ENCODE measurements at places on chromosomes 1 and 21.

DNA sequence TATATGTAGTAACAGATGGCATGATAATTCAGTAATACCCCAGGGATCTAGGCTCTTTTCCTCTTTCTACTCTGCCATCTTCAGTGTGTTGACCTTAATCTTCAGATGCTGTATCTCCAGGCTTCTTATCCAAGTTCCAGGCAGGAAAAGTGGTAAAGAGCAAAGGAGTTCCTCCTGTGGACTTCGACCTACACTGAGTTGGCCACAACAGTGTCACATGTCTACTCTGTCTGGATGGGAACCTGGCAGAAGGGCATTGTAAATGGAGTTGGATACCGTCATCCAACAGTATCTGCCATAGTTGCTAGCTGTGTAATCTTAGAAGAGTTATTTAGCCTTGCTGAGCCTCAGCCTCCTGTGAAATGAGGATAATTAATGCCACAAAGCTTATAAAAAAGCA lies 21.9 kb downstream of the IL23R start:
- no peak for DNase-seq

- DNase-seq = no peak
Observed at GRCh38 chr1:59225594-59226316, 71.1 kb upstream of the FGGY start.

GRCh38 chr1:42186152-42186551 lies 21.6 kb upstream of the GUCA2A start:
- peak; percentile 64 for DNase-seq

DNA sequence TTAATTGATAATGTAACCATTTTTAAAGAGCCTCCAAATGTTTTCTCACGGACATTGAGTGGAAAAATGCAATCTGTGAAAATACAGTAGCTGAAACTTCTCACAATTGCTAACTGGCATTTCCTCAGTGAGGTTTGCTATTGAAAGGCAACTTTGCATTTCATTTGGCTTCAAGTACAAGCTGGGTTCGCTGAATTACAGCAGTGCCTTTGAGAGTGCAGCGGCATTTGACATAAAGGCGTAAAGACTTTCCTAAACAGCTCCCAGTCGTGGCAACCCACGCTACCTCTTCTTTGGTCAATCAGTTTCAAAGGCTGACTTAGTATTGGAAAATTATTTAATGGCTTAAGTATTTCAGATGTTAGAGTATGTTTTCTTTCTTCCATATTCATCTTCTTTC lies 39.3 kb upstream of the ZBTB18 start:
- DNase-seq = no peak

DNA sequence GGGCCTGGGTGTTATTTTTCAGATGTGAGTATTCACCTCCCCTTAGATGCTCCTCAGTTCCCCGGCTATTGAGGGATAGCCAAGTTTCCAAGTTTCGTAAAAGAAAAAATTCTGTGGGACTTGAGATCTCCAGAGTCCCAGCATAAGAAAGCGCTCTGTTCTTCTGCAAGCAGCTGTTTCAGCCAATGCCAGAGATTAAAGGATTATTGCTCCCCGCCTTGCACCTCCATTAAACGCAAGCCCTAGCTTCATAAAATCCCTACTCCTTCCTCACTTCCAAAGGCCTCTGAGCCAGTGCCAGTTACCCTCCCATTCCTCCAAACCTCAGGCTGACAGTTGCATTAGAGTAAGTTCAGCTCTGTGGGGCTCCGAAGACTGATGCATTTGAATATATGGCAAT lies 56.4 kb downstream of the CHIA start:
- DNase-seq = no peak

DNA sequence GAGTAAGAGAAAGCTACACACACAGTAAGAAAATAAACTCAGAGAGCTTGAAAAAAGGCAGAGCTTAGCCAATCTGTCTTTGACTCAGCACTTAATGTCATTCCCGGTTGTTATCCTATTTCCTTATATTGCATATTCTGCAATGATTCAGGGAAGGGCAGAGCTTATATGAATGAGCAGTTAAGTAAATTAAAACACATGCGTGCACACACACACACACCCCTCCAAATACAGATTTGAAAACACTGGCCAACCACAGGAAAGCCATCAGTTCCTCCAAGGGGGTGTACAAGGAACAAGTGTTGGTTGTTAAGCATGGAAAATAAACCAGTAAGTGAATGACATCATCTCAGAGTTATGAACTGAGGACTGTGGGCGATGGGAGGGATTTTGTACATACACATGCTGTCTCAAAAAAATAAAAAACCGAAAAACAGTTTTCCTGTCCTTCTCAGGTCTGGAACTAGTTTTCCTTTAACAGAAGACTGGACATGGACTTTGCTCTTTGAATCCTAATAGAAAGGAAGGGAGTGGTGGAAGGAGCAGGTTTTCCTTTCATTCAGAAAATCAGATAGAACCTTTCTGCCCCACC lies 1.0 kb downstream of the IQGAP3 start:
- peak; percentile 85 for DNase-seq

DNA sequence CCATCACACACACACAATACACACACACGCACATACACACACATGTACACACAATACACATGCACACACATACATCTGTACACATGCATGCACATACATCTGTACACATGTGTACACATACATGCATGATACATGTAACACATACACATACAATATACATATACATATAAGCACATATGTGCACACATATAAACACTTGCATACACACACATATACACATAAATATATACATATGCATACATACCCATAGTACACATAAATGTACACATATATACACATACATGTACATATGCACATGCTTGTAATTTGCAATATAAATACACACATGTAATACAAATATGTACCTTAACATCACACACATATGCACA lies 282.6 kb upstream of the VAMP3 start:
- no peak for DNase-seq

GRCh38 chr1:174297351-174297750 lies 138.0 kb downstream of the RABGAP1L start:
- DNase-seq = no peak

DNA sequence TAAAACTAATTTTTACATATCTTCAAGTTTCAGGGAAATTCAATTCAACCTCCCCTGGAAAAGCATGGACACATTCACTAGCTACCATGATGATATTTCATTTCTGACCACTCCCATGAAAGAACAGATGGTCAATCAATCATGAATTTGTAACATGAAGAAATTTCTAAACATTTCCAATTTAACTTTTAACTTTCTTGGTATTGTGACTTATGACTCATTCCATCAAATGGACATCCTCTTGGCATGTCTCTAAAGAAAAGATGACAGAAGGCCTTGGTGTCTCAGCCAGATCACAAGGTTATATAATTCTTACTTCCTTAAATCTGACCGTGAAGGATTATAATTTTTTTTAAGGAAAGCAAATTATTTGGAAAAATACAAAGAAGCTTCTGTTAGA lies 10.5 kb upstream of the MCOLN3 start:
- DNase-seq = no peak

- DNase-seq = peak; percentile 92
Observed at GRCh38 chr1:172826096-172826741, 167.3 kb downstream of the FASLG start.

DNA sequence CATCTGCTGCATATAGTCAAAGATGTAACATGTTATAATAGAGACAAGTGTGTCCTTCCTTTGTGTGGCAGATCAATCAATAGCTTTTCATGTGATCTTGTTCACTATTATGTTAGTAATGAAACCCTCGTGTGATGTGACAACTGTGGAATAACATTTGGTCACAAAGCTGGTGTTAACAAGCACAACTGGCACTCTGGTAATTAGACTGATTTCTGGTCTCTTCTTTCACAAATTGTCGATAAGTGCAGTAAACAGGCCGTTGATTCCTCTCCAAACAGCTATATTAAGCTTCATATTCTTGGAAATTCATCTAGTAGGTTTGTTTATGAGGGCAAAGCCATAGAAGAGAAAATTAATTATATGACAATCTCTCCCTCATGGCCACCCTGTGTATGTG lies 616.7 kb upstream of the PTBP2 start:
- no peak for DNase-seq

- peak; percentile 100 for DNase-seq
Observed at GRCh38 chr1:203536980-203537455, 43.1 kb downstream of the OPTC start.

DNA sequence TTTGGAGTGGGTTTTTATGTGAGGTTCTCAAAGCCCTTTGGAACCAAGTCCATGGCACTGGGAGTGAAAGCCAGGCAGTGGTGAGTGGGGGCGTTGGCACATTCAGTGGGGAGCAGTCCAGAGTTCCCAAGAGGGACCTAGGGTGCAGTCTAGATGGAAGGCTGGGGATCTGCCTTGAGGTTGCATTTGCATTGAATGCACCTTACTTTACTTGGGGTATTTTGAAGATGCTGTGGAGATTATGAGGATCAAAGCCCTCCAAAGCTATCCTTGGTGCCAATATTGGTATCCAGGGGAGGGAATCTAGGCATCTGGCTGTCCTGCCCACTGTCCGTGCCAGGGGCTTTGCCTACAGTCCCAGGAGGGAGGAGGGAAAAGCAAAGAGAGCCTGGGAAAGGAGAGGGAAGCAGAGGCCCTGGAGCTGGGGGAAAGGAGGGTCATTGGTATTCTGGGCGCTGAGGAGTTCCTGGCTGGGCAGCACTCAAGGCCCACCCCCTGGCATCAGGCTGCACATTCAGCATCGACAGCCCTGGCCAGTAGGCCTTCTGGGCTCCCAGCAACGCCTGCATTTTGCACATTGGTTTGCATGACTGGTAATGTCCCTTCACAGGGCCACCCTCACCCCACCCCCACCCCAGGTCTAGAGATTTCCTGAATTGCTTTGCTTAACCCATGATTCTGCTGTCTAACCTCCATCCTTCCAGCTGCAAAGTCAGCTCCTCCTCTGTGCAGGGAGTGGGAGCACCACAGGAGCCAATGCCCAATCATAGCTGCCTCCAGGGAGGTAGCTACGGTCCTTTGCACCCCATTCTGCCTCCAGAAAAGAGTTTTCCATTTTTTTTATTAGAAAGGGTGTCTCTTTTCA lies 843 bp upstream of the BCAN start:
- no peak for DNase-seq

All from amniotic epithelial cell (primary cell).